ENCODE measurements at places on chromosomes 2 and 18.

GRCh38 chr18:44232500-44232899 lies 448.2 kb upstream of the SETBP1 start:
- DNase-seq: no peak

DNA sequence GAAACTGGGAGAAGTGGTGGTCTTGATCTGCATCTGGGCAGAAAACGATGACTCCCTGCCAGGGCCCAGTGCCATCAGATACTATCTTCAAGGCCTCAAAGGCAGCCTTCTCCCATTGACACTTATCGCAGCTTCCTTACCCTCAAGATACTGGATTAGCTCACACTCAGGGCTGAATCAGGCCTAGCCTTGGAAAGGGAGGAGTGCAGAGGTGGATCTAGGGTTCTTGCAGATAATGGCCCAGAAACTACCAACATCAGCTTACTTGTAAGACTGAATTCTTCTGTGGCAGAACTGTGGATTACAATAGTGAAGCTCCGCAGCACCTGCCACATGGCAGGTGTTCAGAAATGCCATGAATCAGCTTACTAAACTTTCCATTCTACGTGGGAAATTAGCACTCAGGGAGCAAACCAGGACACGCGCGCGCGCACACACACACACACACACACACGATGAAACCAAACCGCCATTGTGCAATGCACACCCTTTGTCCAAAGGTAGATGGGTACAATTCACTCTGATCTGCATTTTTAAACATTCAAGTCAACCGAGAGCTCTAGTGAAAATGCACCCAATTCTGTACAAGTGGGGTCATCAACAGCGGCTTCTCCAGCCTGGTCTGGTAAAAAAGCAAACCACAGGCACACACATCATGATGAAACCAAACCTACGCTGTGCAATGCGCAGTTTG lies 26.3 kb upstream of the TMEM182 start:
- DNase-seq: no peak

DNA sequence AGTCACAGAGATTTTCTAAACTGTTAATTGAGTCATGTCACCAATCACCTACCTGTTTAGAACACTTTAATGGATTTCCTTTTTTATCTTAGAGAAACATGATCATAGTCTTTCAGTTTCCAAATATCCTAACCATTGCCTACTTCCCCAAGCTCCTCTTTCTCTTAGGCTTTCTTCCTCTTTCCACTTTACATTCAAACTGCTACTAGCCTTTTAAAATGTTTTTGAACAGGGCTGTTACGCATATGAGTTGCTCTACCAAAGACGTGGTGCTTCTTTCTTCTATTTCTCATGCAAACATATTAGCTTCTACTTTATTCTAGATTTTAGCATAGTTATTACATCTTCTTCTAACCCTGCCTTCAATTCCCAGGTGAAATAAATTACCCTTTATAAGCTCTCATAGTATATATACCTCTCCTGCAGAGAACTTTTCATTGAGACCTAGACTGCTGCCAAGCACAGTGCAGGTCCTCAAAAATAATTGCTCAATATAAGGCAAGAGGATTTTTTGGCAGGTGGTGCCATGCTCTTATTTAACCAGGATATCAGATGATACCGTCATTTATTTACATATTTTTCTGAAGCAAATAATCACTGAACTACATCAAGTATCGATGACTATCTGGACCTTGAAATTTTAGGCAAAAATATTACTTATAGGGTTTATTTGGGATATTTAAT lies 937.1 kb downstream of the TSN start:
- DNase-seq: no peak

GRCh38 chr2:8479298-8479697 lies 202.6 kb upstream of the ID2 start:
- DNase-seq: peak; percentile 69

GRCh38 chr18:77866351-77866750 lies 616.7 kb downstream of the GALR1 start:
- no peak for DNase-seq

- no peak for DNase-seq
Measured at GRCh38 chr2:10876963-10877362, 34.8 kb upstream of the KCNF1 start.

GRCh38 chr2:175726223-175726622 lies 275.8 kb downstream of the LNPK start:
- no peak for DNase-seq

GRCh38 chr2:74573747-74574562 lies 19.4 kb downstream of the DOK1 start:
- no peak for DNase-seq

- DNase-seq: no peak
Measured at GRCh38 chr2:101710471-101711318, 13.2 kb downstream of the MAP4K4 start.

DNA sequence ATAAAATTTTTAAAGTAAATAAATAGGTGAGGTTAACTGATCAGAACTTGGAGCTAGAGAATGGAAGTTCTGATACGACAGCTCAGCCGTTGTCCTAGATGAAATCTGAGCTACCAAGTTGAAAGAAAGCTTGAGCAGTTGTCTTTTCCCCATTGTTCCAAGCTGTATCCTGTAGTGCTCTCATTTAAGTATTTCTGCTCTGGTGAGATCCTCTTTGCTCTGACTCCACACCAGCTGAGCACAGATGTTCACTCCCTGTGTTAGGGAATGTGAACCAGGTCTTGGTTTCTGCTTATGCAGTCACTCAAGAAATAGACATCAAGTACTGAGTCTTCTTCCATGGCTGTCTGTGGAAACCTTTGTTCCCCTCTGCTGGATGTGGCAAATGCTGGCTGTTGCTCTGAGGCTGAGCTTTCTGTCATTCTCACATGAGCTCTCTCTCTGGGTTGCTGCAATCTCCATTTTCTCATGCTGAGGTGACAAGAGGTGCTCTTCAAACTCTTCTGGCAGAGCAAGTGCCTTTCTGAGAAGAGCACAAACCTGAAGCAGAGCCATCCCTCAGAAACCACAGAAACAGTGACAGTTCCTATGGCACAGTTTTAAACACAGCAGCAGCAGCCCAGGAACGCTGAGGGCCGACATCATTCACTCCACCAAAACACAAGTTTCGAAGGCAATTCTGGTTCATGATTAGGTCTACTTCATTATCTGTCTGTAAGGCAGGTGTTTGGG lies 194.1 kb downstream of the SP3 start:
- DNase-seq: no peak

DNA sequence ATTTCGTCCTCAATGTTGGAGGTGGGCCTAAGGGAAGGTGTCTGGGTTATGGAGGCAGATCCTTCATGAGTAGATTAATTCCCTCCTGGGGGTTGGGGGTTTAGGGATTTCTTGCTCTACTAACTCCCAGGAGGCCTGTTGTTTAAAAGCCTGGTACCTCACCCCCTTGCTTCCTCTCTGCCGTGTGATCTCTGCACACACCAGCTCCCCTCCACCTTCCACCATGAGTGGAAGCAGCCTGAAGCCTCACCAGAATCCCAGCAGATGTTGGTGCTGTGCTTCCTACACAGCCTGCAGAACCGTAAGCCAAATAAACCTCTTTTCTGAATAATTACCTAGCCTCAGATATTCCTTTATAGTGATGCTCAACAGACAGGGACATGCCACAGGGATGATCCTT lies 141.5 kb downstream of the ZNF516 start:
- DNase-seq: no peak

Data from BE2C (cell line).